ENCODE measurements at places on chromosomes 2 and 18.

- DNase-seq: no peak
These were observed 34.9 kb downstream of the SLC20A1 start for GRCh38 chr2:112680666-112681101.

GRCh38 chr2:151357359-151357758, at the start of gene TNFAIP6:
Gene TNFAIP6, plus strand, starts transcription at chr2:151357592. Its CDS starts 75 bp downstream, at chr2:151357667.
- no peak for DNase-seq

DNA sequence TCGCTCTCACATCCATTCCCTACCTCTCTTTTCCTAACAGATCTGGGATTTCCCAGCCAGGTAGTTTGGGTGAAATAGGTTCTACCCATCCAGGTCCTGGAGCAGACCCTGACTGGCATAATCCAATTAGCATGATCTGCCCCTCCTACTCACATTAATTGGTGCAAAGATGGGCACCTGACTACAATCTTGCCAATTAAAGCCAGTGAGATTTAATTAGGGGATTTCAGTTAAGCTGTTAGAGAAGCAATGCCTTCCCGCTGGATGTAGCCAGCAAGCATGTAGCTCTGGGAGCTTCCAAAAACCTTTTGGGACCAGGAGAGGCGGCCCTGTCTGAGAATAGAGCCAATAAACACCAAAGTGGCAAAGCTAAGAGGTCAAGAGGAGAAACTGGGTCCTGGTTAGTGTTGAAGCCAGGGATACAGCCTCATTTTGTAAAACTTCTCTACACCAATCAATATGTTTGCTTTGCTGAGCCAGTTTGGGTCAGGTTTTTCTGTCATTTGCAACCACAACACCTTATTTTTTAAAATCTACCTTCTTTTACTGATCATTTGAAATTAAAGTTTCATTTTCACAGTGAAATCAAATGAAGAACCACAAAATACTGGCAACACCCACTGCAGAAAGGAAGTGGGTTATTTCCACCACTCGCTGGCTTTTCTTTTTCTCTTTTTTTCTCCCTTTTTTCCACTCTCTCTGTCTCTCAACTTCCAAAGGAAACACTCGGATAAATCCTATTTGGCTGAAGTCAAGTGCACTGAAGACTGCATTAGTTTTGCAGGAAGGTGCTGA, 3.2 kb upstream of the TTC39C start:
- no peak for DNase-seq

GRCh38 chr2:239276851-239277250, 124.0 kb downstream of the HDAC4 start:
- DNase-seq: no peak

DNA sequence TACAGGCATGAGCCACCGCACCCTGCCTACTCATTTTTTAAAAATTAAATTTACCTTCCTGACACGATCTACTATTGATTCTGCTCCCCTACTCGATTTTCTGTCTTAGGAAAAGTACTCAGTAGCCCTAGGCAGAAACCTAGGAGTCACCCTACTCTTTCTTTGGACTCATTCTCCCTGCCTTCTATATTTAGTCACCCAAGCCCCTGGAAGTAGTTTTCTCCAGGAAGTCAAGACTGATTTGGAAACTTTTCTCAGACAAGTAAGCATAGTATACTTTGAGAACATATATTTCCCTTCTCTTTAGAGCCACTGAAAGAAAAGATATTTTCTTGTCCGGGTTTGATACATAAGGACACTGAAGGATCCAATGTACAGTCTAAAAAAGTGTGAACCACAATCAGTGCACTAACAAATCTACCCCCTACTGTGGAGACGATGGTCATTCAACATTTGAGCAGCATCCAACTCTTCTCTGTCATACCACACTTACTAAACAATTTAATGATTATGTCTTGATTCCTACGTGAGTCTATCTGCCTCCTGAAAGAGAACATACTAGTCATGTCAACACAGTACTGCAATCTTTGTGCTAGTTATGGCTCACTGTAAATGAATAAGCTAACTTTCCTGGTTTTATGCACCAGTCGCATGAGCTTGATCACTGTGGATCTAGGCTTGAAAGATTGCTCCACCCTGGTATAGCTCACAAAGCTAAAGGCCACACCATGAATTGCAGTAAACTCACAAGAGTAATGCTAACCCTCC, 19.8 kb downstream of the YWHAQ start:
- no peak for DNase-seq

- no peak for DNase-seq
These were observed 153.5 kb downstream of the AGPS start for GRCh38 chr2:177545981-177546585.

DNA sequence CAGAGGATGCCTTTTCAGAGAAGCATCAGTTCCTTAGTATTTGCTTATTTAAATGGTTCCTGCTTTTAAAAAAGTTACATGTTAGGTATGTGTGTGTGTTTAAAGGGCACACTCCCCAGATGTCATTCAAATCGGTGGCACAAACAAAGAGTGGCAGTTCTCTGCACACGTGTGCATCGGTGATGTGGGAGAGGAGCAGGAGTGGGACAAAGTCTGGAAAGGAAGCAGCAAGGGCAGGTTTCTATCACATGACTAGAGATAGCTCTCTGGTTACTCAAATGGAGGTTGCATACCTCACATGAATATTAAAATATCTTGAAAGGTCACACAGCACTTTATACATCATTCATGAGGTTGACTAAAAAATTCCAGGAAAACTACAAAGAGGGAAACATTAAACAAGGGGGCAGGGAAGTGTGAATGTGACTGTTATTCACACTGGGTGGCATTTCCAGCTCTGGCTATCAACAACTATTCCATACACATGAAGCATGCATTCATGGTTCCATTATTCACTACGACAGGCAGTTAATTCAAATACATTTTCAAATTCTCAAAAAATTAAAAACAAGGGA, 64.7 kb downstream of the SEPTIN10 start:
- DNase-seq: no peak

GRCh38 chr2:141848191-141848590, 282.6 kb downstream of the LRP1B start:
- DNase-seq: no peak

- DNase-seq: no peak
These were observed 128.8 kb upstream of the TRIB2 start for GRCh38 chr2:12587729-12588522.

DNA sequence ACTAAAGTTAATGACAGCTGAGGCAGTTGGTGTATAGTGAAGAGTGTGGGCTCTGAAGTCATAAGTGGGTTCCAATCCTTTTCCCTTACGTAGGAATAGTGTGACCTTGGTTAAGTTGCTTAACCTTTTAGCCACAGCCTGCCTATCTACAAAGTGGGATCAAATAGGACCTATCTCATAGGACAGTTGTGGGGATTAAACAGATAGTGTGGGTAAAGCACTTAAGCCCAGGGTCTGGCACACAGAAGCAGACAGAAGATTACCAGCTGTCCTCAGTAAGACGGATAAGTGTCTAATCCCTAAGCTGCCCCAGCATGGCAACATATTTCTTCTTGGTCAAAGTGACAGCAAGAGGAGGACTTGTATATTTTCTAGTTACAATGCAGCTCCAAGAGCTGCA, 28.2 kb downstream of the UBE2F start:
- no peak for DNase-seq

DNA sequence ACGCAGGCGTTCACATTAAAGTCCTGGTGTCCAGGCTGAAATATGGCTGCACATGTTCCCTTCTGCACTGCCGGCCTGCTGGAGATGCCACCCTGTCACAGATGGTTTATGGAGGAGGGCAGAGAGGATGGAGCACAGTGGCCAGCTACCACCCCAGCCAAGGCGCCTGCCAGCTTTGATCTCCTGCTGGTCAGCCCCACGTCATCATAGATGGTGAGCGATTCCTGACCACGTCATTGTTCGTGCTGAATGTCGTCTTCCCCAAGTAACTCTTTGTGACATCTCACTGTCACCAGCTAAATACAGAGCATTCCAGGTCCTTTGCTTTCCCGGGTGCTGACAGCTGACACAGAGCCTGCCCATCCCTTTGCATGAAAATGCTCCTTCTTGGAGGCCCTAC, 248.3 kb downstream of the TTC32 start:
- DNase-seq: no peak

- DNase-seq: no peak
These were observed 38.2 kb upstream of the REEP1 start for GRCh38 chr2:86375623-86376022.

DNA sequence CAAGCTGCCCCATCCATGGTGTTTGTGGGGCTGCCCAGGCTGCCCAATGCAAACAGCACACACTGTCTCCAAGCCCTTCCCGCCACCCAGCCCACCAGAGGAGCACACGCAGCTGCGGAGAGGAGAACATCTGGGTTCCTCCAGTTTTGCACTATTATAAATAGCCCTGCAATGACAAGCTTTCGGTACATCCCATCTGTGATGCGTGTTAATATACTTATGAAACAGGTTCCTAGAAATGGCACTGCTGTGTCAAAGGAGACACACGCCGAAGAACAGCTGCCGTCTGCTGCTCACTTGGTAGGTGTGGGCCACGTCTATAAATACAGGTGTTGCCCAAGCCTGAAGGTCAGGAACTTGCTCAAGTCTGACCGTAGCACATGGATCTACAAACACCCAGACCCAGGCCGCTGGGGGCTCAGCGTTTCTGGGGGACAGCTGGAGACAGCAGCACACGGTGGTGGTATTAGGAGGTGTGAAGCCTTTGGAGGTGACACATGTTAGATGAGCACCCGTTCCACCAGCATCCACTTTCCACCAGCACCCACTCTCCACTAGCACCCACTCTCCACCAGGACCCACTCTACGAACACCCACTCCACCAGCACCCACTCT, 34.3 kb downstream of the PXDN start:
- DNase-seq: no peak

GRCh38 chr2:168005586-168005985, 241.8 kb downstream of the STK39 start:
- DNase-seq: no peak
